ENCODE measurements at places on chromosomes 3 and 15.

DNA sequence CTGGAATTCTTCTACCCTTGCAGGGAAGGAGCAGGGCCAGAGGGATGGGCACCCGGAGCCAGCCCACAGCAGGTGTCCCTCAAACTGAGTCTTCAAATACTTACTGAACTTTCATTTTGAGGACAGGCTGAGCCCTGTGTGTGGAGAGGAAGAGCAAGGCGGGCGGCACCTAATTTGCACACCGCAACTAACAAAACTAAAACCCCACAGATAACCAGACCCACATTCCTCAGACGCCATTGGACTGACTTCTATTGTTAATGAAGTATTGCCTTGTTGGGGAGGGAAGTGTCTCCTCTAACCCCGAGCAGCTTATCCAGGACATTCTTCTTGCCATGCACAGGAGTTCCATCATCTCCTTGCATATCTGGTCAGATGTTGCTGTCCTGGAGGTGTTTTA, 105.2 kb upstream of the NR2E3 start:
- DNase-seq: no peak

DNA sequence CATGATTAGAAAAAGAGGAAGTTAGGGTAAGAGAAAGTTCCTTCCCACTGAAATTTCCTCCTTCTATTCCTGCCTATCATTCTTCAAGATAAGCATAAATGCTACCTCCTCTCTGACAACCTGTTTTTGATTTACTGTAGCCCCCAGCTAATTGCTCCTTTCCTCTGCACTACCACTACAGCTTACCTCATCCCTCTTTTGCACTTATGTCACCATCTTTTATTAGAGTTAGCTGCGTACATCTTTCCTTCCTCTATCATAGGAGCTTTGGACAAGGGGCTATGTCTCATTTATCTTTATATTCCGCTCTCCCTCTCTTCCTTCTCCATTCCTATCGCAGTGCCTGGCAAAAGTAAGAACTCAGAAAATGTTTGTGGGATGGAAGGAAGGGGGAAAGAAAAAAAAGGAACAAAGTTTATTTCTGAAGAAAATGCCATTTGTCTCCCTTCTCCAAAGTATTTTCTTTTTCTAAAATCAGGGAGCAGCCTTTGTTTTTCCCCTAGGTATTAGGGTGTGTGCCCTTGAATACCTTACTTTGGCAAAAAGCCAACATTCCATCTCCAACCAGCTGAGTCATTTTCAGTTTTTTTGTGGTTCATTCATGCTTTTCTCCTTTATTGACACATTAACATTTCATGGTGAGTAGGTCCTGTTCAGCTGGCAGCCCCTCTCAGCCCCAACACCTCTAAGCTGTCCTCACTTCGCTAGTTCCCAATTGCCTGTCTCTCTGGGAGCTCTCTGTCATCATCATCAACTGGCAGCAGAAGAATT, 87.6 kb upstream of the SOX2 start:
- DNase-seq: no peak

- DNase-seq: no peak
Measured at GRCh38 chr3:188901126-188901525, 270.6 kb upstream of the TPRG1 start.

DNA sequence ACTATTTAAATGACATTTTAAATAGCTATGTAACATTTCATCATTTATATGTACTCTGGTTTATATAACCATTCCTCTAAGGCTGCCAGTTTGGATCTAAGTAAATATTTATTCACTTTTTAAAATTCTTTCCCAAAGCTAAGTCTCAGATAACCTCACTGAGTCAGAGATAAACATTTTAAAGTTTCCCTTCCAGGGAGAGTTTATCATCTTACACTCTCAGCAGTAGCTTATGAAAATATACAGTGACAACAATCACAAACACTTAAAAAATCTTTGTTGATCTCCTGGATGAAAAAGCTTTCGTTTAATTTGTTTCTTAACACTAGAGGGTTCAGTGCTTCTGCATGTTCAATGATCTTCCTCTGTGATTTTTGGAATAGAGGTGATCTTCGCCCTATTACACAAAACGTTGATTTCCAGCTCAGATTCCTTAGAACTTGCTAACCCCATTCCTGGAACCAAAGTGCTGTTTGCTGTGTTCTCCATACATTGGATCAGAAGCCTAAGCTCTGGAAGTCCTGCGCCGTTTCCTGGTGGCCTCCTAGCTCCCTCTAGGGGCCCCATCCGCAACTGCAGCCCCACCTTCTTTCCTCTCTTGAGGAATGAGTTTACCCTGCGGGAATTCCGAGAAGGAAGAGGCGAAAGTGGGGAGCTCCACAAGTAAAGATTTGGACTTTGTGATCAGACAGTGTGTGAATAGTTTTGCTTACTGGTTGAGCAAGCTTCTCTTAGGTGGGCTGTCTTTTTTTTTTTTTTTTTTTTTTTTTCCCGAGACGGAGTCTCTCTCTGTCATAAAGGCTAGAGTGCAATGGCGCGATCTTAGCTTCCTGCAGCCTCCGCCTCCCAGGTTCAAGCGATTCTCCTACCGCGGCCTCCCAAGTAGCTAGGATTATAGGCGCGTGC, 29.3 kb upstream of the SACM1L start:
- DNase-seq: peak; percentile 22

- no peak for DNase-seq
Measured at GRCh38 chr3:141482245-141482922, 4.4 kb upstream of the RASA2 start.

GRCh38 chr3:34106879-34107278, 308.4 kb downstream of the PDCD6IP start:
- DNase-seq: no peak

DNA sequence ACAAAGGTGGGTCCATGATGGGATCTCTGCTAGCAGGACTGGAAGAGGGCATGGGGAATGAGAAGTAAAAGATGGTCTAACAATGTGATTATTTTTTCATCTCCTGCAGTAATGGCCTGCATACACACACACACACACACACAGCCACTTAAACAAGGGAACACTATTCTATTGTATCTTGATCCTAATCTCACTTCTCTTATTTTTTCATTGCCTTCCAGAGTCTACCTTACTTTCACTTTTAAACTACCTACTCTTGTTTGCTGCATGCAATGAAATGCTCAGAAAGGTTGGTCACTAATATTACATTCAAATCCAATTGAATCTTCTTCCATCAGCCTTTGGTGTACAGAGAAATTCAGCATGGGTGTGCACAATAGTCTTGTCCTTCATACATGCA, 853.8 kb downstream of the IGSF11 start:
- DNase-seq: no peak

- no peak for DNase-seq
Measured at GRCh38 chr3:112090887-112091586, 4.8 kb downstream of the C3orf52 start.

- no peak for DNase-seq
Measured at GRCh38 chr3:156140001-156140595, 19.7 kb downstream of the KCNAB1 start.

- no peak for DNase-seq
Measured at GRCh38 chr3:126554560-126555525, 3.9 kb downstream of the C3orf22 start.

DNA sequence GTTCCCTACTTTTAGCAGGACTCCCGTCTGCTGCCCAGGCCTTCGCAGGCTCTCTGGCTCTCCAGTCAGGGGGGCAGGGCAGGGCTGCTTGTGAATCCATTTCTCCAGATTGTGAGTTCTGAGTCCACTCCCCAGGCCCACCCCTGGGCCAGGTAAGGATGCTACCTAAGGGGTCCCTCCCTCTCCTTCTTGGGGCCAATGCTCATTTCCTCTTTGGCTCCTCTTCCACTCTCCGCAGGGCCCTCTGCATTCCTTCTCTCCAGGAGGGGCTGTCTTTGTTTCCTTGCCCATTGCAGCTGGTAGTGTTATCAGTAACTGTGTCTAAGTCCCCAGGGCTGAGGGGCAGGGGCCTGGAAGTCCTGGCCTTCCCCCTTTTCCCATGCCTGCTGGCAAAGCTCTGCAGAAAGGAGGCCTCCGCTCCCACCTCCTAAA, 13.0 kb upstream of the CACNA2D2 start:
- DNase-seq: no peak

- no peak for DNase-seq
Measured at GRCh38 chr3:196321162-196321561, 3.1 kb upstream of the DYNLT2B start.

DNA sequence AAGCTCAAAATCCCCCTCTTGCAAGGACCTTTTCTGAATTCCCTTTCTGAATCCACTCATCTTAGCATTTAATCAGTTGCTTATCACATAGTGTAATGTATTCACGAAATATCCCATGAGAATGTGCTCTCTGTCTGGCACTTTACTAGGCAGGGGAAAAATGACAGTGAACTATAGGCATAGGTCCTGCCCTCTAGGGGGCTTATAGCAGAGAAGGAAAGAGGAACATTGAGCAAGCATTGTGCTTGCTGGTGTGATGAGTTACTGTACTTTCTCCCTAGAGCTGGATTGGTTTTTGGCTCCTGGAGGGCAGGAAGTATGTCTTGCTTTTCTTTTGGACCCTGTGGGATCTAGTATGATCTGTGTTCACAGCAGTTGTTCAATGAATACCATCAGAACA, 26.5 kb downstream of the DUOX2 start:
- no peak for DNase-seq

DNA sequence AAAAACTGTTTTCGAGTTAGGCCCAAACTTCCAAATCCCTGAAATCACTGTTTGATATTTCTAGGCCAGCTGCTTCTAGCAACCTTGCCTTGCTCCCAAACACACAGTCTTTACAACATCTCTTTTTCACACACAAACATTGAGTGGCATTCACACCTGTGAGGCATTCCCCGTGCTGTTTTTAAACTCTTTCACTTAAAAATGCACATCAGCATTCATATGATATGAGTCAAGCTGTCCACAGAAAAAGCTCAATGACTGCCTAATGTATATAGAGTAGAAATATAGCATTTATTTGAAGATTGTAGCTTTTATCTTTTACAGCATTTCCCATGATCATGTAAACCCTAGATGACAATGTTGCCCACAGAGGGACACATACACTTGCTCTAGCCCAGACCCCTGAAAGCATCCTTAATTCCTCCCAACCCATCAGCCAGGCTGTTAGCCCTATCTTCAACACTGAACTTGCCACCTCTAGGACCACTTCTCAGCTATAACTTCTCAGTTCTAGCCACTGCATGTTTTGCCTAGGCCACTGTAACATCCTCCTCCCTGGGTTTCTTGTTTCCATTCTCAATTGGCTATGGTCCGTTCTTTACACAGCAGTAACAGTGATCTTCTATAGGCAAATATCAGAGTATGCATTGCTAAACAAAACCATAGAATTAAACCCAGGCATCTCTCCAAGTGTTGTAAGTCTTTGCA, 782.6 kb downstream of the DIPK2A start:
- DNase-seq: no peak

DNA sequence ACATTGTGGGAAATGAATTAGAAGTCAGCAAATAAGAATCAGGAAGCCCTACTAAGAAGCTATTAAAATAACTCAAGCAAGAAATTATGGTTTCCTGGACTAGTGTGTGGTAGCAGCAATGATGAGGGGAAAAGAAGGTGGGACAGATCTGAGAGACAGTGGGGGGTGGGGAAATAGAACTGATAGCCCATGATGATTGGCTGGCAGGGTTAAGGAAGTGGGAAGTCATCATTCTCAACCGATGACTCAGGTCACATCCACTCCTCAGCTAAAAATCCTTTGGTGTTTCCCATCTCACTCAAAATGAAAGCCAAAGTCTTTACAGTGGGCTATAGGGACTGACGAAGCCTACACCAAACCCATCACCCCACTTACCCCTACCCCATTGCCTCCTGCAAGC, 153.9 kb upstream of the ARHGEF26 start:
- no peak for DNase-seq

GRCh38 chr3:98784042-98784441, 20.9 kb downstream of the ST3GAL6 start:
- no peak for DNase-seq

DNA sequence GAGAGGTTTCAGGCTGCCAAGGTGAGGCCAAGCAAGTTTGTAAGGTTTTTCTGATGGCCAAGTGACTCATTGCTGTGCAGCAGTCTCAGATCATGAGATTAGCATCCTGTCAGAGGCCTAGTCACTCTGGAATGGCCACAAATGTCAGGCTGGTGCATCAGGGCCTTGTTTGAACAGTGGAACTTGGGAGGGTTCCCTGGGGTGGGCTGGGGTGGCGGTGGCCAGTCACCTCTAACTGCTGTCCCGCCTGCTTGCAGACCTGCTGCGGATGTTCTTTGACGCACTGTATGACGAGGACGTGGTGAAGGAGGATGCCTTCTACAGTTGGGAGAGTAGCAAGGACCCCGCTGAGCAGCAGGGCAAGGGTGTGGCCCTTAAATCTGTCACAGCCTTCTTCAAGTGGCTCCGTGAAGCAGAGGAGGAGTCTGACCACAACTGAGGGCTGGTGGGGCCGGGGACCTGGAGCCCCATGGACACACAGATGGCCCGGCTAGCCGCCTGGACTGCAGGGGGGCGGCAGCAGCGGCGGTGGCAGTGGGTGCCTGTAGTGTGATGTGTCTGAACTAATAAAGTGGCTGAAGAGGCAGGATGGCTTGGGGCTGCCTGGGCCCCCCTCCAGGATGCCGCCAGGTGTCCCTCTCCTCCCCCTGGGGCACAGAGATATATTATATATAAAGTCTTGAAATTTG, 2.8 kb upstream of the FAM131A start:
- DNase-seq: peak; percentile 28

GRCh38 chr3:150680562-150680961, 23.2 kb downstream of the ERICH6 start:
- DNase-seq: no peak

DNA sequence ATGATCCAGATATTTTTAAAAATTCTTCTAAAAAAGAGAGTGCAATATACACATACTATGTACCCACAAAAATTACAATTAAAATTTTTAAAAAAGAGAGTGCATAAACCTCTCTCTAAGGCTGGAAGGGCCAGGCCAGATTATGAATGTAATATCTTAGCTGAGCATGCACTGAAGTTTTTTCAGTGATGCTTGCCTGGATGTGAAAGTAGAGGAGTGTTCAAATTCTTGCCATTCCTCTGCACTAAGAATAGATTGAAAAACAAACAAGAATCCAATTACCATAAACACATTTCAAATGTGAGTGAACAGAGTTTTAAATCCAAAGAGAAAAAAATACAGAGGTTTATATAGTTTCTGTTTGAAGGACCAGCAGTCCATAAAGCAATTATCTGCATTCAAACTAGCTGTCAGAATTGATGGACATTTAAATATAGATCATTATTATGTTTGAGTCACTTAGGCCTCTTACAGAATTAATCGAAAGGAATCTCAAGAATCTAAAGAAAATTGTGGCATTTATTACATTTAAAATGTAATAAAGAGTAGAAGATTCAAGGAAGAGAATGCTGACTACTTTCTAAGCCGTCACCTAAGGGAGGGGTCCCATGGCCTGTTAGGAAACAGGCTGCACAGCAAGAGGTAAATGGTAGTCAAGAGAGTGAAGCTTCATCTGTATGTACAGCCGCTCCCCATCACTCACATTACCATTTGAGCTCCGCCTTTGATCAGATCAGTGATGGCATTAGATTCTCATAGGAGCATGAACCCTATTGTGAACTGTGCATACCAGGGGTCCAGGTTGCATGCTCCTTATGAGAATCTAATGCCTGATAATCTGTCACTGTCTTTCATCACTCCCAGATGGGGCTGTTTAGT, 159.3 kb upstream of the MDFIC2 start:
- no peak for DNase-seq
